ENCODE measurements at places on chromosomes 2 and 18.

DNA sequence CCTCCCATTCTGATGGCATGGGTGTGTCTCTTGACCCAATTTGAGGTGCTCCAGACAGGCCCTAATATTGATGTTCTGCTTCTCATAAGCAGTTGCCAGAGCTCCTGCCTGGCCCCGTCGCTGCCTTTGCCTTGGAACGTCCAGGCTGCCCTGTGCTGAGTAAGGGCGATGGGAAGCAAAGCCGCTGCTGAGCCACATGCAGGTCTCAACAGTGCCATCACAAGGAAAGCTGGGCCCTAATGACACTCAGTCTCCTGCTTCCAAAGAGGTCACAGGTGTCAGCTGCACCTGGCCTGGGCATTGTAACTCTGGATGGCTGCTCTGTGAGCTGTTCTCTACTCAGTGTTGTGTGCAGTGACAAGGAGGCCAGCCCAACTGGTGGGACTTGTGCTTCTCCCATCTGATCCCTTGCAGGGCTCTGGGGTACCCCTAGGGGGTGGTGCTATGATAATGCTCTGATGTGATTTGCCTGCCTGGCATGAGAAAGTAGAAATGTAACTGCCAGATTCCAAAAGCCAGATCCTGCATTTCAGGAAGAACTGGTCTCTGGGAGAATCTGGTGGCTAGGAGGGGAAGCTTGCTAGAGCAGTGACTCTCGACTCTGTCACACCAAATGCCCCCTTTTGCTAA is 8.7 kb downstream of the TTC39C start:
- no peak for DNase-seq

- DNase-seq, result no peak
Measured at GRCh38 chr2:150403457-150403856, 84.0 kb downstream of the RND3 start.

DNA sequence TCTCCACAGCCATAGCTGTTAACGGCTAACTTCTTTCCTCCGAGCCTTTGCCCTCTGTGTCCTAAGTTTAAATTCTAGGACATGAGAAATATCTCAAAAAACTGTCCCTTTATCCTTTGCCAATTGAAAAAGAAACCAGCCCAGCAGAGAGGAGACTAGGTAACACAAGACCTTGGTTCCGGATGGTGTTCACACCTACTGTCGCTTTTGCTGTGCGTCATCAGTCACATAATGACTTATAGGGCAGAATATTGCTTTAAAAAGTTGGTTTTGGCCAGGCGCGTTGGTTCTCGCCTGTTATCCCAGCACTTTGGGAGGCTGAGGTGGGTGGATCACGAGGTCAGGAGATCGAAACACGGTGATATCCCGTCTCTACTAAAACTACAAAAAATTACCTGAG is 66.2 kb downstream of the SP3 start:
- DNase-seq, result no peak

- no peak for DNase-seq
Measured at GRCh38 chr2:86624267-86624547, 542 bp upstream of the RNF103 start.

DNA sequence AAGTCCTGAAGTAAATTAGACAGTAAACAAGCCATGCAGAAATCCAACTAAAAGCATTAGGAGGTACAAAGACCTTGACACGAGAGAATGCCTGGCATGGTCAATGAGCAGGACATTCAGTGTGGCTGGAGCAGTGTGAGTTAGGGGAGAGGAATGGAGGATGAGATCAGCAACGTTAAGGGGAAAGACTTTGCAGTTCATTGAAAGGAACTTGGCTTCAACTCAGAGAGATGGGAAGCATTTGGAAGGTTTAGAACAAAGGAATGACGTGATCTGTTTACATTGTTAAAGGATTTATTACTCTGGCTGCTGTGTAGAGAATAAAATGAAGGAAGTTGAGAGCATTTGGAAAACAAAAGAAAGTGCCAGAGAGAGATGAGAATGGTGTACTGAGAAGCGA is 621.3 kb downstream of the XIRP2 start:
- DNase-seq, result no peak

DNA sequence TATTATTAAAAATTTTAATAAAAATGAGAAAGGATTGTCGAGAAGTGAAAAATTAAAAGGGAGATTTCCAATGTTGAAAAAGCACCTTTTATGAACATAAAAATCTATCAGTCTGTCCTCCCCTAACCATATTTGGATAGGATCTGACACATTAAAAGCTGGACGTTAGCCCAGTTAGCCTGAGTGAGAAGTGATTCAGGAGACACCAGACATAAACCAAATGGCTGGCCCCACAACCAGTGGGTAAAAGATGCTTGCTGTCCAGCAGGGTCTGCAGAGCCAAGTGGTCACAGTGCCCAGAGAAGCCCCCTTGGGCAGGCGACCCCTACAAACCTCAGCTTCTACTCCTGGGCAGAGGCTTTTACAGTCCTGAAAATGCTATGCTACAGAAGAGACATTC is 253.8 kb upstream of the LYPD1 start:
- no peak for DNase-seq

- no peak for DNase-seq
Measured at GRCh38 chr18:77676910-77677309, 427.3 kb downstream of the GALR1 start.

DNA sequence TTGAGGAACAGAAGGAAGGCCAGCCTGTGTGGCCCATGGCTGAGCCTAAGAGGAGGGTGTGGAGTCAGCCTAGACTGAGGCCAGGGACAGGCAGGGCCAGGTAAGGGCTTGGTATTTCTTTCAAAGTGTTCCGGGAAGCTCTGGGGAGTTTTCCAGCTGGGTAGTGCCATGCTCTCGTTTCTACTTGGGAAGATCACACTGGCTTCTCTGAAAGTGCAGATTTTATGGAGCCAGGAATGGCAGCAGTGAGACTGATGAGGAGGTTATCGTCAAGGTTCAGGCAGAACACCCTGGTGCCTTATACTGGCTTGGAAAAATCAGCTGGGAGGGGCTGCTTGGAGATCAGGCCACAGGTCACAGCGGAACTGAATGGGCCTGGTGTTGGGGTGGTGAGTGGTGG is 245.1 kb downstream of the SOX11 start:
- DNase-seq, result no peak

GRCh38 chr2:1585635-1586034 is 158.7 kb downstream of the PXDN start:
- no peak for DNase-seq

- DNase-seq, result no peak
Measured at GRCh38 chr2:229712136-229712535, 2.2 kb downstream of the DNER start.

GRCh38 chr2:182914852-182915251 is 48.4 kb upstream of the FRZB start:
- DNase-seq, result no peak

- no peak for DNase-seq
Measured at GRCh38 chr2:141020346-141020745, 1110.5 kb downstream of the LRP1B start.

GRCh38 chr18:45157576-45157975 is 457.7 kb upstream of the SLC14A2 start:
- no peak for DNase-seq

GRCh38 chr18:55079481-55080355 is 120.5 kb upstream of the CCDC68 start:
- no peak for DNase-seq

GRCh38 chr2:198017068-198017467 is 212.7 kb downstream of the PLCL1 start:
- DNase-seq, result no peak

DNA sequence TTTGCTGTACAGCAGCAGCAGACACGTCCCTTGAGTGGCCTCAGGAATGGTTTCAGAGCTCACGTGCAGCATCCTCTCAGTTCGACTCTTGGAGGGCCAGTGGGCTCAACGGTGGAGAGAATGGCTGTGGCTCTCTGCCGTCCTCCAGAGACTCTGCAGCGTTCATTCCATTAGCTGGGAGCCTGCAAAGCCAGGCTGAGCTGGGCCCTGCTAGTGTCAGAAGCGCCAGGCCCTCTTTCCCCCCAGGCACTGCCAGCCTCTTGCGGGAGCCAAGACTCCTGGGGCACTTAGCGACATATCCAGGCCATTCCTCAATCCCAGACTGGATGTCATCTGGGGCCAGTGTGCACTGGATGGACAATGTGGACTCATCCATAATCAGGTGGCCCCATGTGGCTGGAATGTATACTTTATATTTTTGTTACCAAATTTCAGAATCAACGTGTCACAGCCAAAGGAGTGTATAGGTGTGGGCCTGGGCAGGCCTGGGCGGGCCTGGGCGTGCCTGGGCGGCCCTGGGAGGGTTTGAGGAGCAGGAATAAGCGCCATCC is 125.1 kb upstream of the EPAS1 start:
- no peak for DNase-seq

GRCh38 chr18:21391074-21391673 is 149.1 kb downstream of the GREB1L start:
- DNase-seq, result no peak

DNA sequence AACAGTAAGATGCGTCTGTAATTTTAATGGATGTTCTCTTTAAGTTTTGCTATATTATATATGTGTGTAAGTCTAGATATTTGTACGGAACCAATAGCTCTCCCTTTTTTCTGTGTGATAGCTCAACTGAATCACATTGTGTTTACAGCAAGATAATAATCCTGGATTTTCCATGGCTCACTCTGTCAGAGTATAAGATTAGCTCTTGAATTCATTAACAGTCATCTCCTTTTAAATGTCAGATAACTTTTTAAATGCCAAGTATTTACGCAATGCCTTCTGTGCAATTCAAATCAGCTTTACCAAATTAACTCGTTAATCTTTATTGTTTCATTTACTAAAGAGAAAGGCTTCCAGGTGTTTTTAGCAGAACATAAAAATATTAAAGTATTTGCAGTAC is 76.9 kb downstream of the KIAA2012 start:
- DNase-seq, result no peak

GRCh38 chr2:77086051-77086450 is 436.1 kb downstream of the LRRTM4 start:
- no peak for DNase-seq

DNA sequence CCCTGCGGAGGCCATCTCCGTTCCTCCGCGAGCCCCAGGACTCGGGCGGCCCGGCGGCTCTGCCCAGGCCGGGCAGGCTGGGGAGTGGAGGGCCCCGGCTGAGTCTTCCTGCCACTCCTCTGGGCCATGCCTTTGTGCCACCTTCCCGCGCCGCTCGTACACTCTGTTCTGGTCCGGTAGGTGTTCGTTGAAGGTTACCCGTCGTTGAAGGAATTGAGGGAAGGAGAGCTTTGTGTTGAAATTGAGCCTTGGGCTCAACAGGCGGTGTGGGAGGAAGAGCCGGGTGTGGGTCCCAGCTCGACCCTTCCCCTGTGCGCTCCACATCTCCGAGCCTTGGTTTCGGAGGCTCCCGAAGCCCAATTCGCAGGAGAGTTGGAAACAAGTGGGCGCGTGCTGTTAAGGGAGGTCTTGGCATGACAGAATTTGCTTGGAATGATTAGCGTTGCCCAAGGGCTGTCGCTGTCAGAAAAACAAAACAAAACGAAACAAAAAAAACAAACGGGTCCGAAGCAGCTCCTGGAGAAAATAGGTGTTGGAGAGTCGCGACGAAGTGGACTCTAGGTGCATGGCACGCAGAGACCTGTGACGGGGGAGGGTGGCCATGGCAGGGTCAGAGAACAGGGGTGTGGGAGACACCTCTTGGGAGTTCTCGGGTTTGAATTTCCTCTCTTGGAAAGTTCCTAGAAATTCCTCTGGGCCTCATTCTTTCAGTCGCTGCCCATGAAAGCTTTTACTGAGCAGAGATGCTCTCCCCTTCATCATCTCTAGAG is 1.2 kb upstream of the MZT2A start:
- DNase-seq, result no peak

DNA sequence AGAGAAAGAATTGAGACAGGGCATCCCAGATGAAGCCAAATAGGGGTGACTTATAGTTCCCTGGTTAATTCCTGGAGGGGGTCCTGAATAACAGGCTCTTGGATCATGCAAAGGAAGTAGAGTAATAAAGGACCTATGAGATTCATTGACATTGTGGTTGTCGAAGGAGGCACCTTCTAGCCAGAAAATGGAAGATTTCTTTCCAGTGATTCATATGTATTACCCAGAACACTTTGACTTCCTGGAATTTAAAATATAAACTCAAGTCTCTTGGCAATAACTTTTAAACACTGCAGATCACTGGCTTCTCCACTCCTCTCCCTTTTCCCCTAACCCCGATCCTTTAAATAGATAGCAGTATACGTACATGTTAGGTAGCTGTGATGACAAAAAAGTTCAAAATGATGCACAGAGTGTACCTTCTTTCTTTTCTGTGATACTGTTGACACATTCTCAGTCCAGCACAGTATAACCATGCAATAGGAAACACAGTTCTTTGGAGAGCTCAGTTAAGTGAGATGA is 211.8 kb downstream of the LTBP1 start:
- no peak for DNase-seq

DNA sequence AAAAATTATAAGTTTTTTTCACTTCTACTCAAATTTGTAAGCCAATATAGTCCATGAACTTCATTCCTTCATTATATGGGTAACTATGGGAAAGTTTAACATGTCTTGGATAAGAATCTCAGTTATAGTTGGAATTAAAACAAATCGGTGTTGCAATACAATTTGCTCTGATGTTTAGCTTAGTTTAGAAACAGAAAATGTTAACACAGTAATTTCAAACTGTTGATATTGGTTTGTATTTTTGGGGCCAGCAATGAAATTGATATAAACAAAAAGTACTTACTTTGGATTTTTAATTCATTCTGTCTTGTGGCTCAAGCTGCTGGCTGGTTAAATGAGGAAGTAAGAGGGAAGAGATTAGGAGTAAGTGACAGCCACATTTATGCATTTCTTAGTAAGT is 368.5 kb upstream of the NT5C1B start:
- DNase-seq, result no peak

DNA sequence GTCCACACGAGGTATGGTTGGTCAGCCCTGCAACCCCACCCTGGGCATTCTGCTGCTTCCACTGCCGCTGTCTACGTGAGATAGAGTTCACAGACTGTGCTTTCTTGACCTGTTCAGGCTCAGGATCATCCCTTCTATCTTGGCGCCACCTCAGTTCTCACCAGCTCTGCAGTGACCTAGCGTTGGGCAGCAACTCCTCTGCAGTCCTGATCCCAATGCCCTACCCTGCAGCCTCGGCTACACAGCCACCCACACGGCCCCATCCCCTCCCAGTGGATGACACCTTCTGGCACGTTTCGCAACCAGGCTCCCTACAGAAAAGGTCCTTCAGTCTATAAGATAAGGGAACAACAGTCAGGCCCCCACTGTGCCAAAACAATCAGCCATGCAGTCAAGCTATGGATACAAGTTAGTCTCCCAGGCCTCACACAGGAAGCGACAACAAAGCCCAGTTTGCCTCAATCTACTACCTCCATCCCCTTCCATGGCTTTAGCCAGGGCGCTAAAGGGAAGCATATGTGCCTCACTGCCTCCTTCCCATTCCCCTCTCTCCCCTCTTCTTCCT is 317.9 kb upstream of the PKDCC start:
- DNase-seq, result no peak

DNA sequence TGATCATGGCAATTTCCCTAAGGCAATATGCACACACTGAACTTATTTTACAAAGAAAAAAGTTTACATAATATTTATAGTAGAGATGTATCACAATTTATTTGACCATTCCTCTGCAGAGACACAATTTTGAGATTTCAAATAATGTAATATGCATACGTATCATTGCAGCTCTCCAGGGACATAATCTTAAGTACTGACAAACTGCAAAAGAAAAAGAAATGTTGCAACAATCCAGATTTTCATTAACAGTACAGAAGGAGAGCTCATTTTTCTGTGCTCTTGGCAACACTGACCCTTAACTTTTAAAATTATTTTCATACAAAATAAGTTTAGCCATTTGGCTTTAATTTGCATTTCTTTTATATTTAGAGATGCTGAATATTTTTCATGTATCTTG is 710.2 kb upstream of the SLC39A10 start:
- DNase-seq, result no peak

- DNase-seq, result no peak
Measured at GRCh38 chr18:35303610-35304009, 13.6 kb upstream of the ZSCAN30 start.

Data from left colon (tissue), 2 donors.